ENCODE measurements at places on chromosomes 3 and 15.

GRCh38 chr15:61032600-61033286 is 196.4 kb downstream of the RORA start:
- DNase-seq: no peak

DNA sequence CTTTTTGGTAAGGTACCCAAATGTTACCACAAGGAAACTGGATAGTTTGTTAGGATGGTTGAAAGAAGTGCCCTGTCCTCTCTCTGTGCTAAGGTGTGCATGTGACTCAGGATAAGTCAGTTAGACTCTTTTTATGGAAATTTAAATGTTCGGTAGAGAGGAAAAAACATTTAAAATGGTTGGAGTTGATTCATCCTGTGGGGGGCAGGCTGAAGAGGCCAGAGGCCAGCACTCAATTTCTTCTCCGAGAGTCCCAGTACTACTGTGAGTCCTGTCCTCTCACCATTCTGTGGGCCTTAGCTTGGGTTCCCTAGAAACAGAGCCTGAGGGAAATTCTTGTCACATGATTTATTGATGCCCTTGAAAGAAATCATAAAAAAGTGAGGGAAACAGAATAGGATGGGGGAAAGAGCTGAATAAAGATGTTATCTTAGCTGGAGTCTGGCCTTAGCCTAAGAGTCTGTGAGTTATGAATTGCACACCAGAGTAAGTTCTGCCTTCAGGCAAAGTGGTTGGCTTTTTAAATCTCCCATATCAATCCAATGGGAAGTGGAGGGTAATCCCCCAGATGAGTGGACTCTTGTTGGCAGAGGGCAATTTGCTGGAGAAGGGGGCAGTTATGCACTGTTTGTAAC is 106.5 kb upstream of the GALNT15 start:
- DNase-seq: no peak

GRCh38 chr15:78453447-78453846 is 15.4 kb downstream of the IREB2 start:
- no peak for DNase-seq

GRCh38 chr3:35944926-35945710 is 305.8 kb downstream of the ARPP21 start:
- no peak for DNase-seq

DNA sequence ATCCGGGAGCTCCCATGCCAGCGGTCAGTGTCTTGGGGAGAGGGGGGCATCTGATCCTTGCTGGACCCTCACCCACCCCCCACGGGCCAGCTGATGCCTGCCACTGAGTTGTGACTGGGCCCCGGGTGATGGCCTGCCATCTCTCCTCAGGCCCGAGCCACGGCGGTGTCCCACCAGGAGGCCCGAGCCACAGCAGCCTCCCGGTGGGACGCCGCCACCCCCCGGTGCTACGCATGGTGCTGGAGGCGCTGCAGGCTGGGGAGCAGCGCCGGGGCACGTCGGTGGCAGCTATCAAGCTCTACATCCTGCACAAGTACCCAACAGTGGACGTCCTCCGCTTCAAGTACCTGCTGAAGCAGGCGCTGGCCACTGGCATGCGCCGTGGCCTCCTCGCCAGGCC is 4.3 kb downstream of the H1-8 start:
- DNase-seq: no peak

DNA sequence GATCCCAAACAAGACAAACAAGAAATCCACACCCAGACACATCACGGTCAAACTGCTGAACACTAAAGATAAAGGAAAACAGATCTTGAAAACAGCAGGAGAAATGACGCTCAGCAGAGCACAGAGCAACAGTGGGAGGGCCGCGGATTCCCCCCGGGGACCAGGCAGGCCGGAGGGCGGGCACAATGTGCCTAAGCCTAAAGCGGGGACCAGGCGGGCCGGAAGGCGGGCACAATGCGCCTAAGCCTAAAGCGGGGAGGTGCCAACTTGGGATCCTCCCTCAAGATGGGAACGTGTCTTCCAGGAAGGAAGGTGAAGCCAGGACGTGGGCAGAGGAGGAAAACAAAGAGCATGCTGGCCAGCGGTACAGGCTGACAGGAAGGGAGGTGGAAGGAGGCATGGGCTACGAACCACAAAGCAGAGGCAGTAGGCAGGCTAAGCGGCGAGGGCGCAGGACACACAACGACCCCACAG is 31.1 kb downstream of the CYFIP1 start:
- DNase-seq: no peak

DNA sequence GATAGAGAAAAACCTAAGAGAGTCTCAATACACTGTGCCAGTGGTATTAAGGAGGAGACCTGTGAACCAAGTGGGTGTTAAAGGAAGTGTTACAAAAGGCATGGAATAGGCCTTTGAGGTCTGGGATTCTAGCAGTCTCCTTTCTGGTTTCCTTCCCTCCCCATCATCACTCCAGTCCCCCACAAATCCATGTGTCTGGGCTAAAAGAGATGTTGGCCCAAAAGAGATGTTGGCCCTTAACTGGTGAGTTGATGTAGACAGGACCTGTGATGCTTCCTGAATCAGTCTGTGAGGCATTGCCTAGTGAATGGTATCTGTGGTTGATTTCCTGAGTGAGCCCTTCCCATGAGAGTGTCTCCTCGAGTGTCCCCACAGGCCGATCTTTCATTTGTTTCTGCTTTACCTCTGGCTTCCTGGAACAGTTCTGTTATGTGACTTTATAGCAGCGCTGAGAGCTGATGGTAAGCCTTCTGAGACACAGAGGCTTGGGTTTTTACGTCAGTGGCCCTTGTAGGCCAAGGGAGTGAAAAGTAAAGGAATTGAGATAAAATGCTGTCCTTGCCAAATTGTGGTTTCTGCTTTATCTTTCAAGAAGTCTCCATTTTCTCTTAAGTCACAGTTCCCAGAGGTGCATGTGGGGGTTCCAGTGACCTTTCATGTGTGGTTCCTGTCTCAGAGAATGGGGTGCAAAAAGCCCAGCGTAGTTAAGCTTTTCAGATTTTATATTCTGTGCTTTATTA is 87.8 kb downstream of the KLHL25 start:
- no peak for DNase-seq

- DNase-seq: no peak
These were observed 1.5 kb upstream of the AMOTL2 start for GRCh38 chr3:134375582-134376384.

DNA sequence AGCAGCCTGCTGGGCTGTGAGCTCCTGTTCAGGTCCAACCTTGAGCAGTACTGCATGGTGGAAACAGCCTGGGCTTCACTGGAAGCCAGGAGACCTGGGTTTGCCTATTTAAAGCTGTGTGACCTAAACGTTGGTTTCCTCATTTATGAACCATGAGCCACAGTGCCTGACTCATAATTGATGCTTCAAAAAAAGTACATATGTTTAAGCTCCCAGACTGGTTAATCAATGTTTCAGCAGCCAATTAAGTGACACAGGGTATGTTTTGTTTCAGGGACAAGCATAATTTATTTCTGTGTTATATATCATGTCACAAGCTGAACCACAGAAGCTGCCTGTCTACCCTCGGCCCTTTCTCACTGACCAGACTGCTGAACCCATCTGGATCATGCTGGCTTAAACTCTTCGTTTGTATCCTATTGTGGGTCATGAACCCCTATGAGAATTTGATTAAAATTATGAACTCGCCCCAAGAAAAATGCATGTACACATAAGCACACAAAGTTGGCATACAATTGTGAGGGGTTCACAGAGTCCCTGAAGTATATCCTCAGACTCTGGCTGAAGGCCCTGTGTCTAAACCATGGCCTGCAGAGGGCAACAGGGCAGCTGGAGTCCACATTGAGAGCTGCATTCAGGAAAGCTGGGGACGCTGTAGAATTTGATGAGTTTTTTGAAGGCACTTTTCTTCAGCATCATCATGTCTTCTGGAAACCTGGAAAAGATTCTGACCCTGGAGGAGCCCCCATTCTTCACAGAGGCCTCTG is 23.7 kb downstream of the HDC start:
- no peak for DNase-seq

GRCh38 chr3:35028157-35028556 is 611.2 kb upstream of the ARPP21 start:
- no peak for DNase-seq

DNA sequence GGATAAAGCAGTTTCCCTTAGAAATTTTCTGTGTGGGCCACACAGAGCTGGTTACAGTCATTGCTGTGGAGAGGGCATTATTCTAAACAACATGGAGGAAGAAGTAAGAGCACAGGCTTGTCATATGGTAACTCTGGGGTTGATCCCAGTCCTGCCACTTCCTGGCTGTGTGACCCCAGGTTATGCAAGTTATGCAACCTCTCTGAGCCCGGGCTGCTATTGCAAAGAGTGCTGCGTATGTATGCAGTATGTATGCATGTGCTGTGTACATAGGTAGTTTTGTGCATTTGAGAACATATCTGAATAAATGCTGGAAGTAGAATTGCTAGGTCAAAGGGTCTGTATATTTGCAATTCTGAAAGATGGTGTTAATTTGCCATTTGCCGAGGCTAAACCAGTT is 9.2 kb downstream of the SPSB4 start:
- no peak for DNase-seq

DNA sequence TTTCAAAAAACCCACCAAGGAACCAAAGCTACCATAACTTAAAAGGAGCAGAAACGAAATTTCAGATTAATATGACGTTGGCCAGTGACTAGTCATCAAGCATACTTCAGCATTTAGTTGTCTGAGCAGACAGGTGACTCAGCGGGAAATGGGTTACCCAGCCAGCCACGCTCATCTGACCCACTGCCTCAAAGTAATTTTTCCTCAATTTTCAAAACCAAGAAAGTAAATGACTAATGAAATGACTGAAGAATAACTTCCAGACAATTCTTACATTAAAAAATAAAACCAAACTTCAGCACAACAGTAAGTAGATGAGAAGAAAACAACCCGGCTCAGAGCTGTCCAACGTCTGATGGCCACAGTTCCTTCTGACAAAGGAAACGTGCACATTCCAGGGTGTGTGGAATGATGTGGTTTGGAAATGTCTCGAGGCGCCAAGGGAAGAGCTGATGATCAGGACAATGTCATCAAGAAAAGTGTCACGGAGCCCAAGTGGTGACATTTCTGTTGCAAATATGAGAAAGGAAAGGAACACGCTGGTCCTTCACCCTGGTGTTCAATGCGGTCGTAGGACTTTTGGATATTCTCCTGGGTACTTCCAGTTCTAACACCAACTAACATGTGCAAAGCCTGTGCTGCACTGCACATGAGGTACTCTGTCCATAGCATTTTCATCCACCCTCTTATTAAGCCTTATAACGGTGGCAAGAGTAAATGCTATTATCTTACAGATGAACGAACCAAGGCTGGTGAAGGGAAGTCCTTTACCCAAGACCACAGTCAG is 79.1 kb downstream of the FOXP1 start:
- DNase-seq: no peak

- no peak for DNase-seq
These were observed 7.4 kb downstream of the IL12A start for GRCh38 chr3:159996018-159996417.

DNA sequence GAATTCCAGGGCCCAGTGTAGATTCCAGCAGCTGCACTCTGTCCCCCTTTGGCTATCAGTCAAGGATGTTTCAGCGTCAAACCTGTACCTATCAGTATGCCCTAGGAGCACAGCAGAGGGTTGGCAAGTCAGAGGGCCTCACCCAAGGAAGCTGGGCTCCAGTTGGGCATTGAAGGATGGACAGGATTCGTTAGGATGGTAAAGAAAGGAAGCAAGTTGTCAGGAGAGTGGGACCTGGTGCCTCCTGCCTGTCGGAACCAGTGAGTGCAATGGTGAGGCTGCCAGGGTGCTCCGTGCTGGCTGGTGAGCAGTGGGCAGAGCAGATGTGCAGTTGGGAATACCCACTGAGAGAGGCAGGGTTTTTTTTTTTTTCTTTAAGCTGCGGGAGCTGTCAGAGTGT is 157.2 kb downstream of the CHDH start:
- DNase-seq: no peak

DNA sequence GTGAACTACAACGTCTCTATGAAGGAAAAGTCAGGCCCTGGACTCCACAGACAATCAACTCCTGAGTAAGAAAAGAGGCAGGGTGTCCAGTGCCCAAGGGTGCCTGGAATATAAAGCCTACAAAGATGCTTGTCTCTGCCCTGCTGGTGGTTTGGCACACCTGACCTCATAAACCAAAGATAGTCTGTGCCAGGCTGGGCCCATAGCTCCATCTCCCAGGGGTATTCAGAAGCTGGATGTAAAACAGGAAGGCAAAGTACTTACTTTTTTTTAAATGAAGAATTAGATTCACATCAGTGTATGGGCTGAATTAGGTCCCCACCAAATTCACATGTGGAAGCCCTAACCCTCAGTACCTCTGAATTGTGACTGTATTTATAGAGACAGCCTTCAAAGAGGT is 66.6 kb upstream of the HERC1 start:
- no peak for DNase-seq
